ENCODE measurements at places on chromosomes 16 and 17. TPM values are rescaled to one million over a fixed set of nuclear protein-coding genes. Genes with fewer than 3 reads are reported as not detected.

DNA sequence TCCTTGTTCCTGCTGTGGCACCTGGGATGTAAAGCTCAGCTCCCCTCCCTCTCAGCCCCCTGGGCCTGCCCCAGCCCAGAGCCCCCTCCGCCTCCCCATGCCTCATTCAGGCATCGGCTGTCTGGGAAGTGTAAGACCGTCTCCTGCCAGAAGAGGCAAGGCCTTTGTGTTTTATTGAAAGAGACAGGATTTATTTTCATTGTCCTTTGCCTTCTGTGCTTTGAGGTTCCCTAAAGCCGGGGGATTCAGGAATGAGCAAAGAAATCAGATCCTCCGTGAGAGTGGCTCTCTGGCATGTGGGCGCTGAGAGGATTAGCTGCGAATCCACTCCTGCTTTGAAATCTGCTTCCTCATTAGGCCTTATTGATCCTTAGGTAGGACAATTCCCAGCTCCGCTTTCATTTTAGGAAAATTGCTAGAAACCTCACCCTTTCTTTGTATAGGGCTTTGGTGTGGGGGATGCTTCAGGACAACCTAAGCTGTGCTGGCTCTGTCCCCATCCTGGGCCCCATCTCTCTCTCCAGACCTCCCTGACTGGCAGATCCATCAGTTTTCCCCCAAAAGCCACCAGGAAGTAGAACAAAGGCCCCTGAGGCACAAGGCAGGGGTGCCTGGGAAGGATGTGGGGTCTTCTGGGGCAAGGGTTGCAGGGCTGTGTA lies 211.5 kb upstream of the TNRC6C start:
- DNase-seq: no peak

DNA sequence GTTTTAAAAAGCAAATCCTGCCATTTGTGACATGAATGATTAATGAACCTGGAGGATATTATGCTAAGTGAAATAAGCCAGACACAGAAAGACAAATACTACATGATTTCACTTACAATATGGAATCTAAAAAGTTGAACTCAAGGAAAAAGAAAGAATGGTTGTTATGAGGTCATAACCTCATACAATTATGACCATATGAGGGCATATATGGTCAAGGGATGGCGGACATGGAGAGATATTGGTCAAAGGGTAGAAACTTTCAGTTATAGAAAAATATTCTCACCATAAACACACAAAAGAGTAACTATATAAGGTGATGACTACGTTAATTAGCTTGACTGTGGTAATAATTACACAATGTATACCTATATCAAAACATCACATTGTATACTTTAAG lies 56.5 kb downstream of the MYO1D start:
- no peak for DNase-seq

- no peak for DNase-seq
These were observed 40.0 kb upstream of the CD300E start for GRCh38 chr17:74663561-74663960.

GRCh38 chr16:12344577-12345343 lies 368.2 kb downstream of the SNX29 start:
- no peak for DNase-seq

GRCh38 chr17:44543213-44543904 lies 13.9 kb upstream of the FZD2 start:
- no peak for DNase-seq

DNA sequence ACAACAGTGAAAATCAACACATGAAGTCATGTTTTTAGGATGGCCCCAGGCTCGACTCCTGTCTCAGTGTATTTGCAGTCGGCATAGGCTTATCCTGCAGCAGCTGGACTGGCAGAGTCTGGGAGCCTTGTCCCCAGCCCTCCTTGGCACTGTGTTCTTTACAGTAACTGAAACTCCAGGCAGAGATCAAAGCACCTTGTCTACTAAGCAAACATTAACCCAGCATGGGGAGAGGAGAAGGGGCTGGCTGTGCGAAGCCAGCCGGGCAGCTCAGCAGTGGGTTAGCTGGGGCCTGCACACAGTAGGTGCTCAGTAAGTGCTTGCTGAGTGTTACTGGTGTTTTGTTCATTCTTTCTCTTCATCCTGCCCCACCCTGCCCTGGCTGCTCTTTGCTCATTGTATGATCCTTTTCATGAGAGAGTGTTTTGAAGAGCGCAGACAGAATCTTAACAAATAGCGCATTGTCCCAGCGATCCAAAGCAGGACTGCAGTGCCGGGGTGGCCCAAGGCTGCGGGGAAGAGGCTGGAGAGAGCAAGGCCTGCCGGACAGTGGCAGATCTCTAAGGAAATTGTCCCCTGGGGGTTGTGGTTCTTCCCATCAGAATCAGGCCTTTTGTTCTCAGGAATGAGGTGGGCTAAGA lies 23.5 kb upstream of the ITGB4 start:
- DNase-seq: no peak

GRCh38 chr17:64183815-64184214 lies 53.9 kb upstream of the ERN1 start:
- no peak for DNase-seq

DNA sequence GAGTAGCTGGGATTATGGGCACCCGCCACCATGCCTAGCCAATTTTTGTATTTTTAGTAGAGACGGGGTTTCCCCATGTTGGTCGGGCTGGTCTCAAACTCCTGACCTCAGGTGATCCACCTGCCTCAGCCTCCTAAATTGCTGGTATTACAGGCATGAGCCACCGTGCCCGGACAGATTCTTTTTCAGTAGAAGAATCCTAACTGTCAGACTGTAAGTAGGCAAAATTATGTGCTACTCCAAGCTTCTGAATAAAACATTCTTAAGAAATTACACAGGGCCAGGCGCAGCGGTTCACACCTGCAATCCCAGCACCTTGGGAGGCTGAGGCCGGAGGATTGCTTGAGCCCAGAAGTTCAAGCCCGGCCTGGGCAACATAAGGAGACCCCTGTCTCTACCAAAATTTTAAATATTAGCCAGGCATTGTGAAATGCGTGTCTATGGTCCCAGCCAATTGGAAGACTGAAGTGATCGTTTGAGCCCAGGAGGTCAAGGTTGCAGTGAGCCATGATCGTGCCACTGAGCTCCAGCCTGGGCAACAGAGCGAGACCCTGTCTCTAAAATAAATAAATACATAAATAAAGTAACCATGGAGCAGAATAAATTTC lies 66.7 kb upstream of the KIFC3 start:
- no peak for DNase-seq

- no peak for DNase-seq
These were observed 1.2 kb downstream of the WNT3 start for GRCh38 chr17:46817151-46817900.

DNA sequence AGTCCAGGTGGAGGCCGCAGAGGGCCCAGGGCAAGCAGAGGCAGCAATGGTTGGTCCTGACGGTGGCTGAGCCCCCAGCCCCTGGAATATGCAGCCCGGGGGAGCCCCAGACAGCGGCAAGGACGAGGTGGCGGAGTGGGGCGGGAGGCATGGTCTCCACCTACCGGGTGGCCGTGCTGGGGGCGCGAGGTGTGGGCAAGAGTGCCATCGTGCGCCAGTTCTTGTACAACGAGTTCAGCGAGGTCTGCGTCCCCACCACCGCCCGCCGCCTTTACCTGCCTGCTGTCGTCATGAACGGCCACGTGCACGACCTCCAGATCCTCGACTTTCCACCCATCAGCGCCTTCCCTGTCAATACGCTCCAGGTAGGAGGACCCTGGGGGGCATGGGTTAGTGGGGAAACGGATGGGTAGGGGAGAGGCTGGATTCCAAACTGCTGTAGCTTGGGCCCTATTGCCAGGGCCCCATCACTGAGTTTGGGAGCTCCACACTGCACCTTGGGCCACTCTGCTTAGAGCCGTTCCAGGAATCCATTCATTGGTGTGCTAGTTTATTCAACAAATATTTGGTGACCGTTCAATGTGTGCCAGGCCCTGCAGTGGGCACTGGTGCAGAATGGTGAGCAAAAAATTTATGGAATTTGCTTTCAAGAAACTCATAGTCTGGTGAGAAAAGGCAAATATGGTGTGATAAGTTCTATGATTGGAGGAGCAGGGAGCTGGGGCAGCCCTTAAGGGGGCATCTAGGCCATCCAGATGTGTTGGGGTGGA lies 3.8 kb downstream of the RASL10B start:
- no peak for DNase-seq

DNA sequence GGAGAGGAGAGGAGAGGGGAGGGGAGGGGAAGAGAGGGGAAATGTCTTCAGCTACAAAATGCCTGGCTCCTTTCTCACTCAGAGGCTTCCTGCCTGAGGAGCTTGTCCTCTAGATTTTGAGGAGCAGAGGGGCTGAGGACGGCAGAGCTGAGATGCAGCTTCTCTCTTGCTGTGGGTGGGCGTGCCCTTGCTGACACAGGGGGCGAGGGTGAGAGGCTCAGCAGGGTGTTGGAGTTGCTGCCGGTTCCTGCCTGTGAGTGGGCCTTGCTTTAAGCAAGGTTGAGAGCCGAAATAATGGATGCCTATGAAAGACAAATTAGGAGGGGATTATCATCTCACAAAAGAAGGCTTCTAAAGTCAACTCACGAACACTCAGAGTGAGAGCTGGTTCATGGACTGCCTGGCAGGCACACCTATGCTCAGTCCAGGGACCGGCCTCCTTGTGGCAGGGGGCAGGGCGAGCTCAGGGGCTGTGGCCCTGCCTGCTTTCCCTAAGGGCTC lies 215.6 kb downstream of the MSI2 start:
- no peak for DNase-seq

DNA sequence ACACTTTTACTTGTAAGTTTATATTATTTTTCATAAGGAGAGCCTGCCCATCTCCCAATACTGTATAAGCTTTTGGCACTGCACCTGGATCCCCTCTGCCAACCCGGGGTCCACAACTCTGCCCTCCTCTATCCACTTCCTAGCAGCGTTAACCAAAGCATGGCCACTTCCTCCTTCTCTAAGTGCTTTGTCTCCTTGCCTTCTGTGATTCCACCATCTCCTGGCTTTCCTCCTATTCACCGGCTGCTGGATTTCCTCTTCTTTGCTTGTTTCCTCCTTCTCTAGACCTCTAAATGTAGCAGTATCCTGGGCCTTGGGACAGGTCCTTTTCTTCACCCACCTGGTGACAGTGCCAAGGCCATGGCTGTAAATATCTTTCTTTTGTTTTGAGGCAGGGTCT lies 20.0 kb upstream of the WFIKKN2 start:
- DNase-seq: no peak

GRCh38 chr17:71363661-71364060 lies 757.2 kb upstream of the SOX9 start:
- no peak for DNase-seq

DNA sequence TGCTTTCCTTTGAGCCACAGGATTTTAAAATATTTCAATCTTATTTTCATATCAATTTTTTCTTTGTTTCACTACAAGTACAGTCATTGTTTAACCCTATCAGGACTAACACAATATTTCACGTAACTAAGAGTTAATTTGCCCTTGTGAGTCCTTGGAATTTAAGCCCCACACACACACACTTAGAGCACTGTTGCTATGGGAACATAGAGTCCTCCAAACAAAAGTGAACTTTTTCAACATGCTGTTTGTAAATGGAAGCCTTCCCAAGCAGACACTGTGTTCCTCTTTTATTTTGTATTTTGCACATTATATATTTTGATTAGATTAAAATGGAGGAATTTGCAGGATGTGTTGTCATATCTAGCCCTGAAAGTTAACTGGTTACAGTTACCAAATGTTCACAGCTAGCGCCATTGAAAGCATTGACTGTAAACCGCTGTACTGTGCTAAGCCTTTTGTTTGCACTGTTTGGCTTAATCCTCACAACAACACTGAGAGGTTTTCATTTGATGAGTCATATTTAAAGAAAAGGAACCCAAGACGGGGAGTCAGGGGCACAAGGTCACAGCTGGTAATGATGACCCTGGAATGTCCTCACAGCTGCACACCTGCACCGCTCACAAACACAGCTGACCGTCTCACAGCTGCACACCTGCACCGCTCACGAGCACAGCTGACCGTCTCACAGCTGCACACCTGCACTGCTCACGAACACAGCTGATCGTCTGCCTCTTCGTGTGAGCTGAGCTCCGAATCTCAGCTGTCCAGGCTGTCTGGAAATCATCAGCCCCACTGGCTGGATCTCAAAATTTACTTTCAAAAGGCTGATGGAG lies 6.3 kb downstream of the HSBP1 start:
- DNase-seq: peak; percentile 22

DNA sequence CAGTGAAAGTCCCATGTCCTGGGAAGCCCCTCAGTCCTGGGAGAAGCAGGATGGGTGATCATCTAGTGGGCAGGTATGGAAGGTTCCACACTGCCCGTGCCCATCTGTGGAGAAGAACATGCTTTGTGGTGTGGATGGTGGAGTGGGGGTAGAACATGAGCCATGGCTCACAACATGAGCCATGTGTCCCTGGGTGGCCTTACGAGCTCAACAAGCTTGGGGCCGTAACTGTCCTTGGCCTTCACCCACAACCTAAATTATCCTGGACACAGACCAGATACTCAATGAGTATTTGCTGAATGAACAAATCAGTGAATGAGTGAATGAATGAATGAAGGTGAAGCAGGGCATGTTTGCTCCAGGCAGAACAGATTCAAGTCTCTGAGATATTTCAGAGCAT lies 13.5 kb downstream of the SOX8 start:
- DNase-seq: no peak

- DNase-seq: no peak
These were observed 472.4 kb downstream of the PMP22 start for GRCh38 chr17:14792746-14793145.

GRCh38 chr17:21302711-21303425 lies 18.4 kb downstream of the MAP2K3 start:
- no peak for DNase-seq

- DNase-seq: no peak
These were observed 92.2 kb upstream of the CIBAR2 start for GRCh38 chr16:85204242-85205010.

- DNase-seq: no peak
These were observed 44.6 kb upstream of the ACSM2B start for GRCh38 chr16:20620770-20621169.

DNA sequence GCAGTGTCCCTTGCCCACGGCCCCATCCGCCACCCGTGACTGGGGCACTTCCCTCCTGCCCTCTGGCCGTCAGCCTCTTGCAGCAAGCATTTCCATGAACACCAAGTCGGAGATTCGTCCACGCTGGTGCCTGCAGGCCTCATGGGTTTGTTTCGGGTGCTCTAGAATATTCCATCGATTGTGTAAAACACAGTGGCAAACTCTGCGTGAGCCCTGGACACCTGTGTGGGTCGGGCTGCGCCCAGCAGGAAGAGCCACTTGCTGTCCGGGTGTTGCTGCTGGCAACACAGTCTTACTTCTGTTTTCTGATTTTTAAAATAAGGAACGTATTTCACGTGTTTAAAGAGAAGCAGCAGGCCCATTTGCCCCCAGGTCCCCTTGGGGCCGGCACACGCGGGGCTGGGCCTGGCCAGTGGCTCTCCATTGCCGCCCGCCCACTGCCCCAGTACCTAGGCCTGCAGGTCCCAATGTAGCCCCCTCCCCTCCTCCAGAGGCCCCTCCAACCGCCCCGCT lies 10.0 kb downstream of the CYBC1 start:
- DNase-seq: no peak

METTL26 gene
- total RNA-seq: 64.0 TPM

TSPAN10 gene
- 4.0 TPM for total RNA-seq

TNS4 gene
- total RNA-seq: not detected

ZNF771 gene
- 13.2 TPM for total RNA-seq

TTYH2 gene
- total RNA-seq: 1.1 TPM

IRX5 gene
- total RNA-seq: 1.2 TPM

DNASE1L2 gene
- 1.7 TPM for total RNA-seq

RND2 gene
- total RNA-seq: 14.6 TPM

SPAG9 gene
- 59.8 TPM for total RNA-seq

SLC6A2 gene
- total RNA-seq: not detected

ZBTB4 gene
- total RNA-seq: 26.8 TPM

Measured in progenitor cell of endocrine pancreas (in vitro differentiated cells).